ENCODE measurements at places on chromosomes 12 and 14.
A peak's percentile ranks its signal among the peaks of the same experiment; 100 is the strongest.

DNA sequence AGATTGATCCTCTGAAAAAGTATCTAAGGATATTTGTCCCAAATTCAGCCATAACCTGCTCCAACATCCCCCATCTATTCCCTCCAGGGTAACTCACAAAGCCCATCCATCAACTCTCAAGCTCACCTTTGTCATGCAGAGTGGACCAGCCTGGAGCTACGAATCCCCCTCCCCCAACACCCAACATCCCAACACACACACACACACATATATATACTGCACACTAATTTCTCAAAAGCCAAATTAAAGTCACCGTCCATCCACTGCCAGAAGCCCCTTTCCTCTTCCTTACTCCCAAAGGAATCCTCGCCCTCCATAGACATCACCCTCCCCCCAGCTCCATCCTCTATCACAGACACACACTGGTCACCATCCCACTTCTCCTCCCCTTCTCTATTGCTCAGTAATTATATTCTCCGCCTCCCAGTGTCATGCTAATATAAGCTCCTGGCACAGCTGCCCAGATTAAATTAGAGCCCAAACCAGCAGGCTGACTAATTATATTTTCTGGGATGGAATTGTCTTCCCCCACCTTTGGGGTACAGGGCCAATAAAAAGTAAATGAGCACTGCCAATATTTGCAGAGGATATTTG, 13.5 kb upstream of the TESPA1 start:
- DNase-seq: no peak

DNA sequence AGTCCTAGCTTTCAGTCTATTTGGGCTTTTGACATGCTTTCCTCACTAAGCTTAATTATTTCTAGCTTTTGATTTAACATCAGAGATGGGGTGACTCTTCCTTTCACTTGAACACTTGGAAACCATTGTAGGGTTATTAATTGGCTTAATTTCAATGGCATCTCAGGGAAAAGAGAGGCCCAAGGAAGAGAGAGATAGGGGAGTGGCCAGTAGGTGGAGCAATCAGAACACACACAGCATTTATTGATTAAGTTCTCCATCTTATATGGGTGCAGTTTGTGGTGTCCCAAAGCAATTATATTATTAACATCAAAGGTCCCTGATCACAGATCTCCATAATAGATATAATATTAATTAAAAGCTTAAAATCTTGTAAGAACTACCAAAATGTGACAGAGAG, 1466.1 kb upstream of the SEL1L start:
- DNase-seq: no peak

DNA sequence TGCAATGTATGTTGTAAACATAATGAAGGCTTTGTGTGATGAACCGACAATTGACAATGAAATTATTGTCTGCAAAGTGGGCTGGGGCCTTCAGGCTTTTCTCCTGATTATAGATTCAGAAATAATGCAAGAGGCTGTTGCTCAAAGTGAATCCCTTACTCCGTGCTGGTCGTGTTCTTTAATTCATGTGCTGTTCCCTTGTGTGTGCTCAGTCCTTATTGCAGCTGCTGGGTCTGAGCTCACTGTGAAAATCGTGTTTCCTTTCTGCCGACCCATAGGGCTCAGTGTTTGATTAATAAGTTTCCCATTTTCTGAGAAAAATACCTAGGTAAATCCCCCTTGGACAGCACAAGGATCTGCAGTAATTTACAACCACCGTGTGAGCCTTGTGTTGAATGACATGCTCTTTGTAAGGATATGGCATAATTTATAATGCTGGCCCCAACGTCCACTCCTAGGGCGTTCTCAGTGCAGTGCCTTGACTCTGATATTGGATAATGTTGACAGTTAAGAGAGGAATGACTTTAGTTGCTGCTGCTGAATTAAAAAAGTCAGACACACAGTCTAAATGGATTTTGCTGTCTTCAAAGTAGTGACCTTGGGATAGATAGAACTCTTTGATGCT, 81.6 kb downstream of the RGS6 start:
- DNase-seq: no peak

DNA sequence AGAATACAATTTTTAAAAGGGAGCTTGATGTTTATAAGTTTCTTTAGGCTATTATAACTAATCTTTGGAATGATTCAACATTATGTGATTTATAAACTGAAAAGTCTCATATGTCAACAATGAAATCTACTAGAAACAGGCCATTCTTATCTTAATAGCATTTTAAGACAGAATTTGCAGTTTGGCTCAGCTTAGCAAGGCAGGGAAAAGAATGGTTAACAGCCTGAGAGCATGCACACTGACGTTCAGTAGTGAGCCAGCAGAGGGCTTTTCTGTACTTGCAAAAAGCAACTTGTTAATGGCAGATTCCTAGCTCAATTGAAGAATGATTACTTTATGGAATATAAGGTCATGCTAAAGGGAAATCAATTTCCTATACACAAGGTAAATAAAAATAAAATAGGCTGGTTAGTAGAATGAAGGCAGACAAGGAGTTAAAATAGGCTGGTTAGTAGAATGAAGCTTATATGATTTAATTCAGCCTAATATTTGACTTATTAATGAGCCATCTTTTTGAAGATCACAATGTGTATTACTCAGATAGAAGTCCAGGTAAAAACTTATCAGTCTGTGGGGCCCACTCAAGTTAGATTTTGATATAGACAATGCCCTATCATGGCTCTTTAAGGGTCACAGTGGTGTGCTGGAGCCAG, 95.9 kb downstream of the OTOGL start:
- no peak for DNase-seq

DNA sequence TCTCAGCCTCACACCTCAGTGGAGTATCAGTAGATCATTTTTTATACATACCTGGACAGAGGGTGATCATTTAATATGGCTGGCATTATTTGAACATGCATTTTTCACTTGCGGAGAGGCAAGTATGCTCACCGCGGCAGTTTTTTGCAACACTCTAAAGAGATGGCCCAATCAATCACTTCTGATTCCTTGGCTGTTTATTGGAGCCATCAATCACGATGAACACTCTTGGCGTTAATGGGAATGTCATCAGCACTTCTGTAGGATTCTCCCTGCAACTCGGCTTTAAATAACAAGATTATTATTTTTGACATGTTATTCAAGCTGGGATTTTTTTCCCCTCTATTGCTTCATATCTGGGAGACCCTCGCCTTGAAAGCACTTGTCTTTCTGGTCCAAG, 46.9 kb upstream of the SLC24A4 start:
- DNase-seq: no peak

- DNase-seq: no peak
These were observed 31.4 kb downstream of the ETNK1 start for GRCh38 chr12:22656376-22656775.

- DNase-seq: no peak
These were observed 6.6 kb upstream of the LRP10 start for GRCh38 chr14:22864979-22865378.

GRCh38 chr12:105897311-105897725, 241.4 kb downstream of the NUAK1 start:
- no peak for DNase-seq

DNA sequence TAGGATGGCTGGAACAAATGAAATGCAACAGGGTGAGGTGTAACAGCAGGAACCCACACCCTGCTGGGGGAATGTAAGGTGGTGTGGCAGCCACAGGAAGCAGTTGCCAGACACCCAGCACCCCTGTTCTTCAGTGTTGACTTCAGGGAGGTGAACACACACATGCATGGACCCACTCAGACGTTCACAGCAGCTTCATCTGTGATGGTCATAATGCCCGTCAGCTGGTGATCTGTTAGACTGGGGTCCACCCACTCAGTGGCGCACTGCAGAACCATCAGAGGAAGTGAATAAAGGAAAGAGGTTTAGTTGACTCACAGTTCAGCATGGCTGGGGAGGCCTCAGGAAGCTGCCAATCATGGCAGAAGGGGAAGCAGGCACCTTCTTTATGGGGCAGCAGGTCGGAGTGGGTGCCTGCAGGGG, 22.7 kb upstream of the TEX22 start:
- no peak for DNase-seq

GRCh38 chr14:57897144-57897748, 31.4 kb upstream of the SLC35F4 start:
- DNase-seq: no peak

GRCh38 chr12:46617167-46617566, 208.6 kb downstream of the SLC38A4 start:
- no peak for DNase-seq

DNA sequence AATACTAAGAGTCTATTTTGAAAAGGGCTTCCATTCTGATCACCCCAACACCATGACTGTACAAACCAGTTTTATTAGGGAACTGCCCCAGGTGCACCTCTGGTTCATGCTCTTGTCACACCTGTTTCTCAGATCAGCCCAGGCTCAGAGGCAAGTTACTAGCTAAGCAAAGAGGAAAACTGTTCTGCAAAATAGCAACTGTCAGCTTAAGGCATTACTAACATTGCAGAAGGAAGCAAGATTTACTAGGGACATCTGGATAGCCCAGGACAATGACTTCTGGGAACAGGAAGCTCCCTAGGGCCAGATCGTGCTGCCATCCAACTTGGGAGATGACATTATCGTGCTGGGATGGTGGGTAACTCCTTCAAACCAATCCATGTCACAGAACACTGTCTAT, 30.1 kb downstream of the ANAPC7 start:
- no peak for DNase-seq

GRCh38 chr12:121198949-121199348, 11.0 kb upstream of the P2RX4 start:
- DNase-seq: no peak

- DNase-seq: no peak
These were observed 392.7 kb downstream of the RPS29 start for GRCh38 chr14:49193332-49194065.

DNA sequence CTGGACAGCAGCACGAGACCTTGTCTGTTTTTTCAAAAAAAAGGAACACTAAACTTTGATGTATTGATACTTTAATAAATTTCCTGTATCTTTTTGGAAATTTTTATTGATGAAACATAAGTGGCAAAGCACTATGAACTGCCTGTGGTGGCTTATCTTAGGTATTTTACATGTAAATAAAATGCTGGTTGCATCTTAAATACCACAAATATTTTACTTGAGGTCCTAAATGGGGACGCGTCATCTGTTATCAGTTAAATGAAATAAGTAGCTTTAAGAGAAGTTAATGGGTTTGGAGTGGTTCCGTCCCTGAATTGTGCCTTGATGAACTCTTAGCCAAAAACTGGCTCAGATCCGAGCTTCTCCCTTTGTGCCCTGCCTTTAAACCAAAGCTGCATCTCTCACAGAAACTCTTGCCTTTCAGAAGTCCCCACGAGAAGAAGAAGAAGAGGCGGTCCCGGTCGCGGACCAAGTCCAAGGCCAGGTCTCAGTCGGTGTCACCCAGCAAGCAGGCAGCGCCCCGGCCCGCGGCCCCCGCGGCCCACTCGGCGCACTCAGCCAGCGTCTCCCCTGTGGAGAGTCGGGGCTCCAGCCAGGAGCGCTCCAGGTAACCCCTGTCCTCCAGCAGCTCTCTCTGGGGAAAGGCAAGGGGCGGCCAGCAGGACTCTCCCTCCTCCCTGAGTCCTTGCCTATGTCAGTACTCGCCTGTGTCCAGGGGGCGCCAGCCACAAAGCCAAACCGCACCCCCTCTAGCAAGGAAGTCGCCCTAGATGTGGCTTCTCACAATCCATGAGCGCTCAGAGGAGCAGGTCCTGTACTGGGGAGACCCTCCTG, 31.2 kb upstream of the MMP17 start:
- DNase-seq: no peak

- peak; percentile 1 for DNase-seq
These were observed 89.3 kb downstream of the OSBPL8 start for GRCh38 chr12:76470028-76470939.

DNA sequence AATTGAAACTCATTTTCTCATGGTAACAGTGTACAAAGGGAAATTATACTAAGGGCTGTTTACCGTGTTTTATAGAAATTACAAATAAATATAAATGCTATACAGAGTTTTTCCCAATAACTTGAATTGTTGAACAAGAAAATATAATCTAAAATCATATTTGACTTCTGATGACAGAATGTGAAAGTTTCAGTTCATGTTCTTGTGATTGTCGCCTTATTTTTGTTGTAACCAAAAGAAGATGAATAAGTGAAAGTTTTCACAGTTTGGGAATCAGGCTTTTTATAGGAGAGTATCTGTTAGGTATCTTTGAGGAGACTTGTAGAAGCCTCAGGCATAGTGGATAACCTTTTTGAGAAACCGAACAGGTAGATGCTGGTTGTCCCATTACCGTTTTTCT, 28.1 kb downstream of the ANO6 start:
- no peak for DNase-seq

- no peak for DNase-seq
These were observed 4.1 kb downstream of the TMEM121 start for GRCh38 chr14:105530285-105531087.

DNA sequence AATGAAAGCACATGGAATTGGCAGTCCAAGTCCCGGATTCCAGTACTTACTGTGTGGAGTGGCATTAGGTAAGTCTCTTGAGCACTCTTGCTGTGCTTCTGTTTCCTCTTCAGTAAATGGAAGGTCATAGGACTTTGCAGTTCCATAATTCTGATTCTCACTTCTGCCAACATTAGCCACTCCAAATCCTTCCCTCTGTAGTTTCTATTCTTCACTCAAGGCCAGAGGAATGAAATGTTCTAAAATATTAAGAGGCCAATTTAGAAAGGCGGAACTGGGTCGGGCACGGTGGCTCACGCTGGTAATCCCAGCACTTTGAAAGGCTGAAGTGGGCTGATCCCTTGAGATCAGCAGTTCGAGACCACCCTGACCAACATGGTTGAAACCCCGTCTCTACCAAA, 19.8 kb upstream of the SLC5A8 start:
- DNase-seq: no peak

- no peak for DNase-seq
These were observed 63.1 kb downstream of the A2M start for GRCh38 chr12:9052610-9053009.

DNA sequence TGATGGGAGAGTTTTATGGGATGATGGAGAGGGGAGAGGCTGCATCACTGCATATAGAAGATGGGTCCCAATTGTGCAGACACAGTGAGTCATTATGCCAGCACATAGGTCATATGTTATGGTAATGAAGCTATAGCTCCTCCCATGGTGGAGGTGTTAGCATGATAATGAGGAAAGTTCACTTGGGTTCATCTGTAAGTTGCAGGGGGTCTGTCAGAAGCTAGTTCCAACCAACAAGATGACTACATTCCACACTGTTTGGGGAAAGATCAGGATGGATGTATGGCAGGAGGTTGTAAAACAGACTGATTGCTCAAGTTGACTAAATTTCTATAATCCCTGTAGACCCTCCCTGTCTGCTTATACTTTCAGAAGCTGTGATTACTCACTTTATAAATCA, 561.3 kb downstream of the C12orf50 start:
- no peak for DNase-seq

- DNase-seq: no peak
These were observed 1749.6 kb upstream of the FLRT2 start for GRCh38 chr14:83780321-83780720.

DNA sequence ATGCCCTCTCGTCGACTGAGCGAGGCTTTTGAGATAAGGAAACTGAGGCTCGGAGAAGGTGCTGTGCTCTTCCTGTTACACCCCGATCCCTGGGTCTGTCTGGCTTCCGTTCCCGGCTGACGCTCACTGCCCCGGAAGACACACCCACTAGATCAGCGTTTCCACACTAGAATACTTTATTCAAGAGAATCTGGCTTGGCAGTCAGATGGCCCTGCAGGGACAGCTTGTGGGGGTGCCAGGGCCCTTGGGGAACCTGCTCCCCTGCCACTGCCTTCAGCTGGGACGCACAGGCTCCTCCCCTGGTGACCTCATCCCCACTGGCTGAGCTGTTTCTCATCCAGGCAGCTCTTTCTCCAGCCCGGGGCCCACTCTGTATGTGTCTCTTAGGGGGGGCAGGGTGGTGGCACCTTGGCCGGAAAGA, 13.7 kb downstream of the PGF start:
- peak; percentile 60 for DNase-seq
